ENCODE measurements at places on chromosomes 5 and 9.

DNA sequence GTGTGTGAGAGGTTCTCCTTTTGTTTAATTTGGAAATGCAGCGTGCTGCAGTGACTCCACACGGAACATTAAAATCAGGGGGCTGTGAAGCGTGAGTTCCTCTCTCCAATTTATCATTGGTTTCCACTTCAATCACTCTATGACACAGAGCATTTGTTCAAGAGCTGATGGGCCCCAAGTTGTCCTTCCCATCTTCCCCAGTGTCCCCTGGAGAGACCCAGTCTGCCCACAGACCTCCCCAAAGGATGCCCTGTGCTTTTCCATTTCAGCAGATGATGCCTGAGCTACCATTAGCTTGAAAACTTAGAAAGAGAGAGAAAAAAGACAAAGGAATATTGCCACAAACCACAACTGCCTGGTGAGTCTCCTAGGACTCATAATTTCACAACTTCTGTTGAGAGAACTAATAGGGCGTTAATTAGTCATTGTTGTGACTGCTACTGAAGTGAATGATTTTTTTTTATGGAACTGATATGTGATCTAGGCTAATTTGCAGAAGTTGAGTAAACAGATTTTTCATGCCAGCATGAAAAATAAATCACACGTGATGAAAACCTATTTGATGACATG, 772.7 kb downstream of the SEMA5A start:
- no peak for DNase-seq

DNA sequence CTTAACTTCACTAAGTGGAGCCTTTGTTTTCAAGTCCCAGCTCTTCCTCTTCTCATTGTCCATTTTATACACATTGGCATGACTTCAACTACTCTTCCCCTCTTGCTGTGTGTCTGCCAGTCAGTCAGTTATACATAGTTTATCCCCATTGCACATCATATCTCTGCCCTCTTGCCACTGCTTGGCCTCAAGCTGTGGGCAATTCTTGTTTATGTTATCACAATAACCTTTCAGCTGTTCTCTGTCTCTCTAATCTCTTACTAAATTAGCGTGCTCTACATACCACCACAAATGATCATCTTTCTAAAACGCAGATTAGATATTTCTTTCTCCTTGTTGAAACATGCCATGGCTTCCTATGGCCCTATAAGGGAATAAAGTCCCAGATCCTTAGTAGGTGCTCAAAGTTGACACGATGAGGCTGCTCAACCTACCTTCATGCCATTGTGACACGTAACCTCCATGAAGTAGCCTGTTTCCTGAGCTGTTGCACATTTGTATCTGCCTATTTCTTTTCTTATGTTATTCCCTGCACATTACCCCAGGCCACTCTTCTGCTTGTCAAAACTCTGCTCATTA, 239.3 kb downstream of the GAS1 start:
- no peak for DNase-seq

DNA sequence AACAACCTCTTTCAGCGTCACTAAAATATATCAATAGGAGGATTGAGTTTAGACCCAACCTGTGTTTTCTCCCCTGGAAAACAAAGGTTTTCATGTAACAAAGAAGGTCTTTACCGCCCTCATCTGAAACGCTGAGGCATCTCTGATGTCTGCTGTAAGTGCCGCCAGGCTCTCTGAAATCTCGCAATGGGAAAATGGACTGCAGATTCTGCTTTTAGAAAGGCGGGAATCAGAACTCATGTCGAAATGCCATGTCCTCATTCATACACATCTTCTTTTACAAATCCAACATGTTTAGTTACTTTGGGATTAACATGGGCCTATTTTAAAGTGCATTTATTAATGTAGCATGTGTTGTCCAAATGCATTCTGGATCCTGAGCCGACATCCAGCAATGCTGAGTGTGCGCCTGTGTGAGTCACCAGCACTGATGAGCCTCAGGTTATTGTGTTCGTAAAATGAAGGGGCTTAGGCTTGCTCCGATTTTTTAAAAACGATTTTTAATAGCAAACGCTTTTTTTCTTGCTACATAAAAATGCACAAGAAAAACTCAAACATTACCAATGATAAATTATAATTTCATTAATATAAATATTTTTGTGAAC, 51.9 kb upstream of the PLEKHG4B start:
- no peak for DNase-seq

DNA sequence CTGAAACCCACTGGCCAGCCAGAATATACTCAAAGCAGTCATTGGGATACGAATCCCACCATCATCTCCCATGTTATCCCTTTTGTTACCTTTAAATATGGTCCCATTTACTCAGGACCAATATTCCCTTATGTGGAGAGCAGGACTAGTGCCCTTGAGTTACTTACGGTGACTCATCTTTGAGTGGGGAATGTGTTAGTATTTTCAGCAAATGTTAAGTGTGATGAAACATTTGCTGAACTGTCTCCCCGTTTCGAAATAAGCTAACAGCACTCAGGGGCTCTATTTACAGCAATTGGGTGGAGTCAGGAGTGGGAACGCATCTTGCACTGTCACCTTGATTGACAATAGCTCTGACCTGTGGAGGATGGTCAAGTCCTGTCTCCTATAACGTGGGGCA, 67.4 kb downstream of the CTSL start:
- no peak for DNase-seq

DNA sequence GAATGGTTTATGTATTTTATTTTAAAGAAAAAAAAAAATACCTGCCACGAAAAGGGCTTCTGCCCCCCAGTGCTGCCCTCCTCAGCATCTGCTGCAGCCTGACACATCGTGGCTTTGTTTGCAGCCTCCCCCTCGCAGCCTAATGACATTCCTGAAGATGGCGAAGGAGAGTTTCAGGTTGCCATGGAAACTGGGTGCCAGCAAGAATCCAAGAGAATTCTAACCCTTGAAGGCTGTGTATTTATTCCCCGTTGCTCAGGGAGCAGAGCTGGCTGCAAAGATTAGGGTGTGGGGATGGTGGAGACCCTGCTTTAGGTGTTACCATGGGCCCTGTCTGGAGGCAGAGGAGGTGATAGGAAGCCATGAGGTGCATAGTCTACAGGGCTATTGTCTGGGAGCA, 126.6 kb downstream of the NSG2 start:
- no peak for DNase-seq

GRCh38 chr5:147750065-147750464, 32.5 kb downstream of the JAKMIP2 start:
- DNase-seq, result no peak

DNA sequence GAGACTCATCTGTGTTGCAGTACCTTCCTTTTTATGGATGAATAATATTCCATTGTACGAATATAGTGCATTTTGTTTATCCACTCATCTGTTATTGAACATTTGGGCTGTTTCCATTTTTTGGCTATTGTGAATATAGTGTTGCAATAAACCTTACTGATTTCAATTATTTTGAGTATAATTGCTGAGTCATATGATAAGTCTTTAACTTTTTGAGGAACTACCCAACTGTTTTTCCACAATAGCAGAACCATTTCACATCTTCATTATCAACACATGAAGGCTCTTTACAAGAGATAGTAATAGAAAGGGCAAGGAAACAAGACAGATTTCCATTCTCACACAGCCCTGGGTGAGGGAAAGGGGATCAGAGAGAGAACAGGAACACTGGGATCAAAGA, 329.2 kb downstream of the RAB3C start:
- DNase-seq, result no peak

GRCh38 chr5:146697211-146697610, 181.2 kb upstream of the GPR151 start:
- DNase-seq, result no peak

DNA sequence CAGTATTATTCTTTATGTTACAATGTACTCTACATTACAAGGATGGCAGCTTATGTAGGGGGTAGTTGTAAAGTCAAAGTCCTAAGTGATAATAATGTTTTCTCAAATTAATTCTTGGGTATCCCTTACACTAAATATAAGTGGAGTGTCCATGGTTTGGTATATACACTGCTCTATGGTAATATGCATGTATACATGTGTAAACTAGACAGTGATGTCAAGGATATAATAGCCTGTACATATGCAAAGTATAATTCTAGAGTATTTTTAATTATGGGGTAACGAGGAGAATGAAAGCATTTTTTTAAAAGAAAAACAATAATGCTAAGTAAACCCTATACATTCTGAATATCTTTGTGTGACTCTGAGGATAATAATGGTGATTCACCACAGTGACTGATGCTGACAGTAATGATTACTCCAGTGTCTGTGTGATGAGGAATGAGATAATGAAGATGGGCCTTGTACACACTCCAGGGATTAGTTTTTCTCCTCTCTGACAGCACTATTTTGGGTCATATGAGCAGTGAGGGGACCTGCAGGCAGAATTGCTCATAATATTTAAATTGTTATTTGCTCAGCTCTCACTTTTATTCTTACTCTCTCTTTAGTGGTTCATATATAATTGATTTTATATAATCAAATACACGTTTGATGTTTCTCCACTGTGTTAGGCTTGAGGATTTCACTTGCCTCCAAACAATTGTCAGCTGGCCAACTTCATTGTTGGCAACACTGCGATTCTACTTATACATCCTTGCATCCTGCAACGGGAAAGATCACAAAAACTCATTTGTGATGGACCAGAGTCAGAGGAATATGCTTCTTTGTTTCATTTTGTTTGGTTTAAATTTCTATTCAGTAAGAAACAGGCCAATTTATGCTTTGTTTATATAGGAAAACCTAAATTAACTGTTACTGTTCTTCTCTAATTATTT, 88.2 kb downstream of the NREP start:
- no peak for DNase-seq

GRCh38 chr5:172905346-172906140, 53.7 kb upstream of the RPL26L1 start:
- no peak for DNase-seq

GRCh38 chr9:16002816-16003215, 450.0 kb downstream of the CCDC171 start:
- DNase-seq, result no peak

- DNase-seq, result no peak
Observed at GRCh38 chr5:44300551-44300950, 88.7 kb downstream of the FGF10 start.

DNA sequence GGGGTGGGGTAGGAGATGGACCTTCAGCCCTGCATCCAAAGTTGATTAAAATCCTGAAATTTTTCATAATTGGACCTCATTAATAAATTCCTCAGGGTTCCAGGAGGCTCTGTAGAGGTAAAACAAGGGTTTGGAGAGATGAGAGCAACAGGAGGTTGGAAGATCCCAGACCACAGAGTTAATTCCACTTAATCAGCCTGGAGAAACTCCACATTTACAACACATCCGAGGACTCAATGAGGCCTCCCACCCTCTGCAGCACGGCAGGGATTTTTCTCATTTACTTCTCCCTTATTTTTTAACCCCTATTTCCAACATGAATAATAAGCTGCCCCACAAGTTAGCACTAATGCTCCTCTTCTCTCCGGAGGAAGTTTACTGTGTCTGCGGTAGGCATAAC, 165.0 kb upstream of the MAP3K1 start:
- no peak for DNase-seq

- no peak for DNase-seq
Observed at GRCh38 chr9:34991607-34992375, 2.2 kb downstream of the DNAJB5 start.

DNA sequence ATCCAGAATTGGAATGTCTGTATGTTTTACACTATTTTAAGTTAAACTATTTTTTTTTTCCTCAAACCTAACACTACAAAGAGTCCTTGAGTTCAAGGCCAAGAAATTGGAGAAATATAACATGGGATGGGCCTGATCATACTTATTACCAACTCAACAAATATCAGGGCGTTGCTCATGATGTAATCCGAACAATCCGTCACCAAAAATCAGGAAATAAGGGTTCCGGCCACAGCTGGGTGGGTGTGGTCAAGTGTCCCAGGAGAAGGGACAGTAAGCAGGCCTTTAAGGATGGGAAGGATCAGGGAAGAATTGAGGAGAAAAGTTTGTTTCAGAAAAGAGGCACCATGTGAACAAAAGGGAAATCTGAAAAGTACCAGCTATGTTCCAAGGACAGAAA, 29.8 kb downstream of the MED27 start:
- no peak for DNase-seq

DNA sequence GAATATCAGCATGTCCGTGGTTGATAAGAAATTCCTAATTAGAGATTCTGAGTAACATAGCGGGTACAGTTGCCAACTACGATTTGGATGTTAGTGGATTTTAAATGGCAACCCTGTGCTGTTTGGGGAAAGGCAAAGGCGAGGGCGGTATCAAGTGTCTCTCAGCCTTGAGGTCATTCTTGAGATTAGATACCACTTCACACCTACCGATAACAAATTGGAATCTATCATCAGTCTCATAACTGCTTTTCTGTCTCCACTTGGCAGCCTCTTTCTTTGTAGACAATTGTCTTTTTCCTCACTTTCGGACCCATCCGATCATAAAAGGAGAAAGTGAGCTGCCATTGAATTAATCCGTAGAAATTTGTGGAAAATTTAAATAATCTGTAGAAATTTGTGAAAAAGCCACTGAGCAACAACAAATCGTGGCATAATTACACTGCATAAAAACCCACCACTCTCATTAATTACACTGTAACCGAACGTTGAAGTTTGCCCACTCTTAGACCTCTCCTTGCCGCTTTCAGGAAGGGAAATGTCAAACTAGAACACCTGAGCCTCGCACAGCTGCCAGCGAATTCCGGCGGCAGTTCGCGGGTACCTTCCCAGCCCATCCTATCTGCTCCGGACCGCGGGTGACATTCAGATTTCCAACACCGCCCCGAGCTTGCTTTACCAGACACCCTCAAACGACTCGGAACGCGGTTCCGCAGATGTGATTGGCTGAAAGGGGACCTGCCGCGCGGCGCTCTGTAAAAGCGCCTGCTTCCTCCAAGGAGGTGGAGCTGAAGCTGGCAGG, 849 bp upstream of the RGMB start:
- DNase-seq, result no peak

GRCh38 chr5:60806591-60807243, 37.4 kb downstream of the ELOVL7 start:
- no peak for DNase-seq

GRCh38 chr9:113254991-113255390, 20.4 kb downstream of the CDC26 start:
- no peak for DNase-seq

GRCh38 chr9:113542741-113543140, 79.2 kb downstream of the RGS3 start:
- no peak for DNase-seq

GRCh38 chr9:130043654-130044623, 950 bp upstream of the FNBP1 start:
- no peak for DNase-seq

DNA sequence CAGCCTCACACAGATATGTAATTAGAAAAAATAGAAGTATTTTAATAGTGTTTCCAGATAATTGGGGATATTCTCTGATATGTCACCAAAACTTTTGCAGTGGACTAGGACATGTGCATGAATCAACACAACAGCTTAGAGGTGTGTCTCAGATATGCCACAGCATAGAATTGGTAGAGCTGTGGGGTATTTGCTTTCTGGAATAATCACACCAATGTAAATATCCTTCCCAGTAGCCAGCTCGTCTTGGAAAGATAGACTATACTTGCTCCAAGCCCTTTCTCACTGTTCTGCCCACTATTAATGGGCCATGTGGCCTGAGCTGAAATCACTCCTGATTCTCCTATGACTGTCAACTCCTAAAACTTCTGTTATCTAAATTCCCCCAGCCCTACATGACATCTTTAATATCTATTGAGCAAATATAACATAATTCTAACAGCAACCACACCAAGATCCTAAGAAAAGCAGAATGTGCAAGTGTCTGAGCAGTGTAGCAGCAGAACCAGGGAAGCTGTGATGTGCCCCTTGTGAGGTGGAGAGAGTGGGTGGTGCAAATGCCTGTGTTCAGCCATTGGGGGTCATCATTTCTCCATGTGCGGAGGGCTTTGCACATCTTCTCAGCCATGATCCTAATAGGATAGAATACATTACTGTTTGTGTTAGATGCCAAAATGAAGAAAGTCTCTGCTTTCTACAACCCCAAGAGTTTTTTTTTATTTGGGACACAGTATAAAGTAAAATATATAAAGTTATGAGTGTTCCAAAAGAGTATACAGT, 65.0 kb downstream of the MELK start:
- no peak for DNase-seq

Measured in central memory CD4-positive, alpha-beta T cell (primary cell).